ENCODE measurements at places on chromosomes 3 and 15.

GRCh38 chr3:112693186-112693585 lies 52.2 kb upstream of the CCDC80 start:
- no peak for DNase-seq

GRCh38 chr3:165919284-165919683 lies 82.1 kb upstream of the BCHE start:
- DNase-seq = no peak

DNA sequence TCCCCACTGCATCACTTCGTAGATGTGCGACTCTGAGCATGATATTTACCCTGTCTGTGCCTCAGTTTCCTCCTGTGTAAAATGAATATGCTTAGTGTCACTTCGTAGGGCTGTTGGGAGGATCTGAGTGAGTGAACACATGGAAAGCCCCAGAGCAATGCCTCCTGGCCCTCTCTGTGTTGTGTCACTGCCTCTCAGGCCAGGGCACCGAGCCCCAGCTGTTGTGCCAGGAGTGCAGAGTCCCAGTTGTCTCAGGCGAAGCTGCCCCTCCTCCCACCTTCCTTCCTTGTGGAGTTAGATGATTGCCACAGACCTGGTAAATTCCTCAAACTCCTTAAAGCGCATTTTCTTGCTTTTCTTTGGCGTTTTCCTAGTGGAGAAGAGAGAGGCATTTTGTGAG lies 26.2 kb downstream of the EFCAB12 start:
- no peak for DNase-seq

DNA sequence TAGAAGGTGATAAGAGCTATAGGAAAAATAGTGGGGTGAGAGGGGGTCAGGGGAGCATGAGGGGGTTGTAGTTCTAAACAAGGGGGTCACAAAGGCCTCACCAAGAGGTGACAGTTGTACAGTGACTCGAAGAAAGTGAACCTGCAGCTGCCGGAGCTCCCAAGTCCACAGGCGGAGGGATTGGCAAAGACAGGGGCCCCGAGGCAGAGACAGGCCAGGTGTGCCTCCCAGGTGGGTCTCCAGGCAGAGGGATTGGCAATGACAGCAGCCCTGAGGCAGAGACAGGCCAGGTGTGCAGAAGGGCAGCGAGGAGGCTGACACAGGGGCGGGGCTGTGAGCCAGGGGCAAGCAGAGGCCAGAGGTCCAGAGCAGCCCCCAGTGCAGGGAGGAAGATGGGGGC lies 63.7 kb downstream of the DNAJB8 start:
- DNase-seq = no peak

DNA sequence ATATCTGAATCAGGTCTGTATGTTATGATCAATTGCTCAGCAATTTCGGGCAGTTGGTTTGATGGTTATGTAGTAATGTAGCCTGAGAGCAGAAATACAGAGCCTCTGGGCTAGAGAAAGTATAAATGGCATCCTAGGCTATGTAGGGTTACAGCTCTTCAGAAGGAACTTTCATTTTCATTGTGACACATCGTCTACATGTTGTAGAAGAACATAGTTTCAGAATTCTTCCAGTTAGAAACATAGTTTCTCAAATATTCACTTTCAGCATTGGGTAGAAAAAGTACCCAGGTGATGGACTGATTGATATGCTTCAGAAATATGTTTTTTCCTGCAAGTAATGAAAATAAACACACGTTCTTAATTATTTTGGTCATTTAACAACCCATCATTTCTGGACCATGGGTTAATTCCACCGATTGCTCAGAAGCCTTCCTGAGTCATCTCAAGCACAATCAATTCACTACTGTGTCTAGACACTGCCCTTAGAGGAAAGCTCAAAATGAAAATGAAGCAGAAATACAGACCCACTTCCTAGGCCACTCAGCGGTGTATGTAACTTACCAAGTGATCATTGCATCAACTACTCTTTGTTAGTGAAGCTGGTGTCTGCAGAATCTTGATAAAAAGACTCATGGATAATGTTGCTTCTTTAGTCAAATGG lies 88.8 kb upstream of the TSEN2 start:
- DNase-seq = no peak

GRCh38 chr15:93139436-93139835 lies 50.4 kb upstream of the RGMA start:
- DNase-seq = no peak
